ENCODE measurements at places on chromosomes 2 and 18.

GRCh38 chr2:72157871-72158771 is 10.5 kb upstream of the CYP26B1 start:
- DNase-seq, result no peak

- DNase-seq, result no peak
Measured at GRCh38 chr2:85534881-85535280, 4.1 kb upstream of the MAT2A start.

DNA sequence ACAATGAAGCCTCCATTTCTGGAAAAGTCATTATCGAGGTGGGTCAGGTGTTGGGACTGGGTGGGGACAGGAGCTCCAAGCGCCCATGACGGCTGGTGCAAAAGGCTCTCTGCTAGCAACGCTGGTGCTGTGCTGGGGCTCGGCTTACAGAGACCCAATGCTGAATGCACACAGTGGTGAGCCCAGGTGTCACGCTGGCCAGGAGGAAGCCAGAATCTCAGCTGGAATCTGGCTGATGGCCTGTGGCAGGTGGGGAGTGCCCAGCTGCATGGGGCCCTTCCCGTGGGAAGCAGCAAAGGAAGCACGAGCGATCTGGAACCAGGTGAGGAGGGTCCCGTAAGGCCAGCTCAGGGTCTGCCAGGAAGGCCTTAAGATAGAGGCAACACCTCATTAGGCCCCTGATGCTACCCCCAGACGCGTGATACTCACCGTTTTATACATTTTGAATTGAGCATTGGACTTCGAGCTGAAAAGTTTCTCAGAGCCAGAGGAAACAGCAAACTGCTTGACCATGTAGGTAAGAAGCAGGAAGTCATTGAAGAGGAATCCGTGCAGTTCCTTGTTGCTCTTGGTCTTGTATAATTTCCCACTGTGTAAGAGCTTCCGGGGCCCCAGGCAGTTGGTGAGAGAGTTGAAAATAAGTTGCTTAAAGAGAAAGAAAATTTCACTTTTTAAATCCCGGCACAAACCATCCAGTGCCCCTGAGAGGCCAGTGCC is 34.7 kb downstream of the FAM228A start:
- DNase-seq, result no peak

DNA sequence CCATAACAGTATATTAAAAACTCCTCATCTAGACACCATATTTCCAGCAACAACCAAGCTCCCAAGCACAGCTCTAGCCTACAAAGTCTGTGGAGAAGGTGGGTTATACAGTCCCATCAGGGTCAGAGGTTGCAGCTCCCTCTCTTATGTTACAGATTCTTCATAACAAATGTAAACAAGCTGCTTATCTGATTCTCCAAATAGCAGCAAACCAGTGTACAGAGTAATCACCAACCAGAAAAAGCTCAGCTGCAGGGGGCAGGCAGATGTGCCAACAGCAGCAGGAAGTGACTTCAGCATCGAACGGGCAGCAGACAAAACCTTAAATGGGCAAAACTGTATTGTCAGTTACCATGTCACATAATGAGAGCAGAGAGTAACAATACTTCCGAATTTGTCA is 52.9 kb upstream of the NABP1 start:
- no peak for DNase-seq

GRCh38 chr2:237296756-237297155 is 117.2 kb downstream of the COL6A3 start:
- no peak for DNase-seq

GRCh38 chr2:23432531-23432930 is 47.6 kb downstream of the KLHL29 start:
- no peak for DNase-seq

DNA sequence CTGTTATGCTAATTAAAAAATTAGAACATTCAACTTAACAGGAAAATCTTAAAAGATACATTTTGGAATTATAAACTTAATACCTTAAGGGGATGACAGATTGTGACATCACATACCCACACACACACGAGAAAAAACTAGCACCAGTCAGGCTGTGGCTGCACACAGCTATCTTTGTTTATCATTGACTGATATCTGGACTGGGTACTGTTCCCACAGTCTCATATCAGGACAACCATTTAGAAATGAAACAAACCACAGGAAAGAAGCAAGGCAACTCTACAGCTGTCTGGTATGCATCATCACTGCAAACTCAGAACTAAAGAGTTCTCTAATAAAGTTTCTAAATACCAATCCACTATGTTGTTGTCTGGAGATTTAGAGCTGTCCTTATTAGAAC is 210.9 kb upstream of the SMAD7 start:
- DNase-seq, result peak; percentile 23
